Endothelial cell (in vitro differentiated cells): ENCODE measurements at places on chromosomes 3 and 15.

DNA sequence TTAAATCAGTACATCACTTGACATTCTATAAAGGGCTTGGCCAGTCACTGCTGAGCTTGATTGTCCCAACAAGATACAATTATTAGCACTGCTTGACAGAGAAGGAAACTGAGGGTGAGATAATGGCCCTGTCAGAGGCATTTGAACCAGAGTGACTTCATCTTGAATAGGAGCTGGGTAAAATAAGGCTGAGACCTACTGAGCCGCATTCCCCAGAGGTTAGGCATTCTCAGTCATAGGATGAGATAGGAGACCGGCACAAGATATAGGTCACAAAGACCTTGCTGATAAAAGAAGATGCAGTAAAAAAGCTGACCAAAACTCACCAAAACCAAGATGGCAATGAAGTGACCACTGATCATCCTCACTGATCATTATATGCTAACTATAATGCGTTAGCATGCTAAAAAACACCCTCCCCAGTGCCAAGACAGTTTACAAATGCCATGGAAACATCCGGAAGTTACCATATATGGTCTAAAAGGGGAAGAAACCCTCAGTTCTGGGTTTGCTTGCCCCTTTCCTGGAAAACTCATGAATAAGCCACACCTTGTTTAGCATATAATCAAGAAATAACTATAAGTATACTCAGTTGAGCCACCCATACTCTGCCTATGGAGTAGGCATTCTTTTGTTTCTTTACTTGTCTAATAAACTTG lies 239.1 kb upstream of the SETMAR start:
- no peak for DNase-seq

- no peak for DNase-seq
These were observed 10.2 kb upstream of the FAH start for GRCh38 chr15:80142646-80143045.

GRCh38 chr3:88433568-88433967 lies 283.8 kb downstream of the C3orf38 start:
- no peak for DNase-seq

DNA sequence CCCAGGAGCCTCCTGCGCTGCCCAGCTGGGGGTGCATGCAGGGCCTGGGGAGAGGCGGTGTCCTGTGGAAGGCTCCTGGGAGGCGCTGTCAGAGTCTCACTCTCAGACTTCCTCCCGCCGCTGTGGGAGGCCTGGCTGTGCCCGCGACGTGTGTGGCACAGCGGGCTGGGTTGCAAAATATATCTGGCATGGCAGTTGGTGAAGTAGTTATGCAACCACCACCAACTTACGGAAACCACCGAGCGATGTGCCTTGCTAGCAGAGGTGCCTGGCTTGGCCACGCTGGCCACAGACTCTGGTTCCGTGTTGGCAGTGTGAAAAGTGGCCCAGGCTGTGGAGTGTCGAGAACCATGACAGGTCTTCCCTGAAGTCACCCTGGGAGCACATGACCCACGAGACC lies 30.6 kb upstream of the GATA2 start:
- no peak for DNase-seq

DNA sequence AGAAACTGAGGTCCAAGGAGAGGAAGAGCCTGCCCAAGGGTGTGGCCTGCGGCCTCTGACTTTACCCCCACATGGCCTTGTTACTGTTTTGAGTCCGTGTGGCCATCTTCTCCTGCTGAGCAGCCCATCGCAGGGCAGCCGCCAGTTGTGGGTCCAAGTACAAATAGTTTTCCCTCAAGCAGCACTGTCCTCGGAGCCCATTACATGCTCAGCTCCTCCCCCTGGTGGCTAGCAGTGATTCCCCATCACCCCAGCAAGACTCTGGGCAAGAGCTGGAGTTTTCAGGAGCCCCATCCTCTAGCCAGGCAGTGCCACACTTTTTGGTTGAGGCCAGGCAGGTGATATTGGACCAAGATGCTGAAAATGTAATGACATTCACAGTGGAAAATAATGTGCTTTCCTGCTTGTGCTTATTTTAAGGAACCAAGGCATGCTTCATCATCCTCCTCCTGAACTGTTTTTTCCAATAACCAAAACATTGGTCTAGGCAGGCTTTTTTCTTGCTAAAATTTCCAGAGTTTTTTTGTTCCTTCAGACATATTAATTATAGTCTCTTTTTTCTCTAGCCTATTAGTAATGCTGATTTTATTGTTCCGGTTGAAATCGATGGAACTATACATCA lies 23.2 kb upstream of the VILL start:
- DNase-seq, result peak; percentile 72

GRCh38 chr3:10437995-10438901 lies 67.1 kb downstream of the ATP2B2 start:
- DNase-seq, result no peak

- DNase-seq, result peak; percentile 47
These were observed 90.2 kb downstream of the ANP32A start for GRCh38 chr15:68730471-68730919.

GRCh38 chr15:31228980-31229826 lies 97.4 kb upstream of the KLF13 start:
- no peak for DNase-seq

GRCh38 chr3:139480585-139480984 lies 4.3 kb upstream of the RBP2 start:
- DNase-seq, result no peak

DNA sequence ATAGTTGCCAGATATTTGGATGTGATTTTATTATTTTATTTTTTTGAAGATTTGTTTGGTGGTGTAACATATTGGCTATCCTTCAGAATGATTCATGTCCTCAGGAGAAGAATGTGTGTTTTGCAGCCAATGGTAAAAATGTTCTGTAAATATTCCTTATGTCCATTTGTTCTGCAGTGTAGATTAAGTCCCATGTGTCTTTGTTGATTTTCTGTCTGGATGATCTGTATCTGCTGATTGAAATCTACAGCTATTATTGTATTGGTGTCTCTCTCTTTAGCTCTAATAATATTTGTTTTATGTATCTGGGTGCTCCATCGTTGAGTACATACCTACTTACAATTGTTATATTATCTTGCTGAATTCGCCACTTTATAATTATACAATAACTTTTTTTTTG lies 1641.7 kb downstream of the OTOL1 start:
- no peak for DNase-seq

DNA sequence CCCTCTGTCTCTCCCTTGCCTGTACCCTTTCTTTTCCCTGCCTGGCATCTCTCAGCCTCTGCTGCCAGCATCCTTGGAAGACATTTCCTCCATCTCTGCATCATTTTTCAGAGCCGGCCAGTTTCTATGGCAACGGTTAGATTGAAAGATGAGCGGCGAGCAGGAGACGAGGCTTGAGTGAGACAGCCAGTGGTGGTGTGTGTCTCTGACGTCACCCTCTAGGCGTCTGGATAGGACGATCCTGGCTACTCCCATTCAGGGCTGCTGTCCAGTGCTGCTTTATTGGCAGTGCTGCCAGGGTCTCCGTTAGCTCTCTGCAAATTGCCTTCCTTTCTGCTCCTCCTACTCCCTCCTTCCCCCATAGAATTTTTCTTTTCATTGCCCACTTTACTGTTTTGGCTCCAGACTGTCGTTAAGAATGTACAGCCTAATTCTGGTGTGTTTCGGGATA lies 57.9 kb downstream of the TRAK1 start:
- DNase-seq, result peak; percentile 47
